Fibroblast of the conjunctiva (primary cell): ENCODE measurements at places on chromosomes 3 and 15.

DNA sequence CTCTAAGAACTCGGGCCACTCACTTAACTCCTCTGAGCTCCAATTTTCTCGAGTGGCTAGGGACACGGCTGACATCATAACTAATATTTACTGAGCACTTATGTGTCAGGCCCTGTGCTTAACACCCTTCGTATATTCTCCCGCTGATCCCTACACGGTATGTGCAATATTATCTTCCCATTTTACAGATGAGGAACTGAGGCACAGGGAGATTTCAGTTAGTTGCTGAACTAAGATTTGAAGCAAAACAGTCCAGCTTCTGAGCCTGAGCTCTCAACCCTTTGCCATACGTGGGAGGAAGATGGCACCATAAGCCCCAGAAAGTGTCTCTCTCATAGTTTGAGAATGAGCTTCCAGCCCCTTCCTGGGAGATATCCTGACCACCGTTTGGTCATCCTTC is 19.6 kb downstream of the FAH start:
- no peak for DNase-seq

DNA sequence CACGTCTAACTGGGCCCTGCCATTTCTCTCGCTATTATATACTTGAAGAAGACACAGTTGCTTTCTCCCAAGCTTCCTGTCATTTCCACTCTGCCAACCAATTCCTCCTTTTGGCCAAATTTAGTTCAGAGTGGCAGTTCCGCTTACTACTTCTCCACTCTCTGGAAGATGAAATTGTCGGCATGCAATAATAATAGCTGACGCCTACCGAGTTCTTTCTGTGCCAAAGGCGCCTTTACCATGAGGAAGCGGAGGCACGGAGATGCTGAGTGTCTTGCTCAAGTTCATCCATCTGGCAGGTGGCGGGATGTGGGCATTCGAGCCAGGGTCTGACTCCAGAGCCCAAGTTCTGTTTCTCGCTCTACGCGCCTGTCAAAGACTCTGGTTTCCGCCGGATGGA is 14.6 kb upstream of the NRROS start:
- DNase-seq = no peak

GRCh38 chr3:2898591-2899353 is 211.4 kb downstream of the IL5RA start:
- DNase-seq = no peak

DNA sequence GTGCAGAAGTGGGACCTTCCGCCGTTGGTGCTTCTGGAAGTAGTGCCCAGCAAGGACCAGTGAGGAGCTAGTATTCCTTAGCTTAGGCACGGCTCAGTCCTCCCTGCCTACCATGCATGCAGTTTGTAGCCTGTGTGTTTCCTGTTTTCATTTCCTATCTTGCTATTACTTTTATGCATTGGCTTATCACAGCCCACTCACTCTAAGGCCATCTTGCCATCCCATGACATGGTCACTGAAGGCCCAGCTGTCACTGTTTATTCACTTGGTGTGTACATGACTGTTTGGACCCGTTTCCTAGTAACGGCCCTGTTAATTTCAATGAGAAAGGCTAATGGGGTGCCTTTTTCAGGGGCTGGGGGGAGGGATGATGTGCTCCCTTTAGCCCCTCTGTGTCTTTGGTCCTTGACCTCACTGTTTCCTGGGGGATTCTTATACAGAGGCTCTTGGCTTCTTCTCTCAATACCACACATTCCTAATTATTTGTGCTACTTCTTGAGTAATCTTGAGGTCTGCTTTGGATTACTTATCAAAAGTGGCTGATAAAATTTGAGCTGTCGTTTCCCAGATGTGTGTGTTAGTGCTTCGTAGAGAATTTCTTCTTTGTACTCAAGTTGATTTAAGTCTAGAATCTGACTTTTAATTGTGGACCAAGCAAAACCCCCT is 24.5 kb upstream of the TRAK1 start:
- peak; percentile 54 for DNase-seq

- DNase-seq = no peak
Observed at GRCh38 chr15:58487041-58487723, 55.4 kb downstream of the LIPC start.

DNA sequence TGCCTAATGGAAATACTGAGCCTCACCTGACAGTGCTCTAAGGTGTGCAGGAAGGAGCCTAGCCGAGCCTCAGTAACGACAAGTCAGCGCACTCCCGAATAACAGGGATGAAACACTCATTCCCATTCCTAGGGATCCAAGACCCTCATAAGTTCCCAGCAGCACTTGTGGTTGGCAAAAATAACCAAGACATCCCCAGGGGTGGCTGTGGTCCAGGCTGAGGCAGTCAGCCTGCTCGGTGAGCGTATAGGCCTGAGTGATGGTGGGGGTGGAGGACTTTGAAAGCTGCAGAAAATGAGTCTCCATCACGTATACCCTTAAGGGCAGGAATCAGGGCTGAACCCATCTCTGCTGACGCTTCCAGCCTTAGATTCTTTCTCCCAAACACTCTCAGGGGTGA is 120.1 kb downstream of the SMAD6 start:
- DNase-seq = no peak

DNA sequence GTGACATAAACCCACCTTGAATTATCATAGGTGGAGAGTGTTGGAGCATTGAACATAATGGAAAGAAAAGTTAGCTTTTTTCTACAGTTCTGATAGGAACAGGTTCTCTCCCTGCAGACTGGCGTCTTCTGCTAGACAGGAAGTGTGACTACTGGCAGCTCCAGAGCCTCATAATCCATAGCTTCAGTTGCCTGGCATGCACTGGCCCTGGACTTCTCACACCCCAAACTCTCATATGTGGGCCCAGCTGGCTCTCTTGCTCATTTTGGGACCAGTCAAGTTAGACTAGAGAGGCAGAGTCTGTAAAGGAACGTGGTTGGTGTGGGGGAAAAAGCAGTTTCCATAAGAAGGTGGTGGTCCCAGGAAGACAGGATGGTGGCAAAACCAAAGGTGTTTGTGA is 180.1 kb downstream of the VGLL4 start:
- DNase-seq = no peak

DNA sequence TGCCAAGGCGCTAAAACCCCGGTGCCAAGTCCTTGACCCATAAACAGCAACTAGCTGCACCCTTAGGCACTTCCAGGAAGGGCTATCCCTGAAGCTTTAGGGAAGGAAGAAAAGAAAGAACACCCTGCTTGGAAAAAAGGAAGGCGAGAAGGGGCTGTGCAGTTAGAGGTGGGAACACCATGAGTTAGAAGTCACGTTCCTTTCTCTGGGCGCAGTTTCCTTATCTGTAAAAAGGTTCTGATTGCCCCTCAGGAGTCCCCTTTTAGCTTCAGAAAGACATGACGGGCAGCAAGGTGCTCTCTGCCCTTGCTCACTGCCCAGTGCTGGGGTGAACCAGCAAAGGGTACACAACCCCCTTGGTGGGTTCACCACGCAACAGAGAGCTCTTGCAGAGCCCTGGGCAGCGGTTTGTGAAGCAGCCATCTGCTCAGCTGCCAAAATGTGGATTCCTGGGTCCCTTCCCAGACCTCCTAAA is 798 bp downstream of the GCHFR start:
- DNase-seq = no peak

DNA sequence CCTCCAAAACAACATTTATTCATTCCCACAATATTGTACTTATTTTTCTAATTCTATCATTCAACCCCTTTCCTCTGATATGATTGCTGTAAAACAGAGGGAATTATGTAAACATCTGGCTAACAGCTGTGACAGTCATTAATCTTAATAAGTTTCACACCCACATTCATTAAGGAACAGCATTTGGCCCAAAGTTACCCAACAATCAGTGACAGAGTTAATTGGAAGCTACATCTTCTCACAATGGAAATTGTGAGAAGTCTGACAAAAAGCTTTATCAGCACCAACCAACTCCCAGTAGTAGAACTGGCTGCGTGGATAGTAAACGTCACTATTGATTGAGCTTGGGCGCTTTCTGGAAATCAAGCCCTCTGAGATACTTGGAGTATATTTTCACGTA is 165.8 kb upstream of the SLC24A5 start:
- no peak for DNase-seq

- DNase-seq = no peak
Observed at GRCh38 chr3:186360779-186361178, 1.3 kb downstream of the DGKG start.

DNA sequence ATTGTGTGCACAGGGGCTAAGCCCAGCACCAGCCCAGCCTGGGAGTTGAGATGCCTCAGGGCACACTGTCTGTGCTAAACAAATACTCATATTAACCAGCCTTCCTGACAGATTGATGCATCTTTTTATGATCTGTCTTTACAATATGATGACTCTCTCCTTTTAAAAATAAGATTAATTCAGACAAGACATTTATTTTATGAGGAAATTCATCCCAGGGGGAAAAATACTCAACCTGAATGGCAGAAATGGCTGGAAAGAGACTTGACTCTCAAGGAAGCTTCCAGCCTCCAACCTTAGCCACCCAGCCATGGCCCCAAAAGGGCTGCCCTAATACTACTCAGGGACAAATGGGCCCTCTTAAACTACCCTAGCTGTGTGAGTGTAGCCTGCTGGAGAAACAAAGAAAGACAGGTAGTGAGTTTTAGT is 46.9 kb downstream of the NOX5 start:
- DNase-seq = no peak

DNA sequence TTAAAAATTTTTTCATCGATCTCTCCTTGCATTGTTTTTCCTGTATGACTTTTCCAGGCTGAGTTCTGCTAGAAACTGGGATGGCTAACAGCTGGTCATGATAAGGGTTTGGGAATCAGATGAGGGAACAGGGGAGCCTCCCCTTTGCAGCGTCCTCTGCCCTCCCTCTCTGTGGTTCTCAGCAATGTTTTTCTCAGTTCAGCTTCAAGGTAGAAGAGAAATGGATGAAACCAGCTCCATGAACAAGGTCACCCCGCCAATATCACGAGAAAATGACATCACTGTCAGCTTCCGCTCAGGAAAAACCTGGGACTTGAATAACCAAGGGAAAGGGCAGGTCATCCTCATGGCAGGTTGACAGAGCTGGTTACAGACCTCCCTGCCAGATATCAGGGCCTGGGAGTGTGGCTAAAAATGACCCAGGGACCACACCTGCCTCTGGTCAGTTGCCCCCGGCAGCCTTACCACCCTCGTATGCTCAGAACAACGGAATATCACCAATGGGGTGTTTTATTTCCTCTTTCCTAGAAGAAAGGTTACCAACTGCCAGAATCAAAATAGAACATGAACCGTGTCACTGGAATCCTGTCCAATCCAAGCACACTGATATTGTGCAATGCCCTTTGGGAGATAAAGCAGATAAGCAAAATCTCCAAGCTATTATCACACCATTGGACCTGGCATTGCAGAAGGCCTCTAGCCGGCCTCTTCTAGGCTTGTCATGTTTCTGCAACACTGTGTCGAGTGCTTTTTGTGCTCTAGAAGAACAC is 26.1 kb downstream of the LSM3 start:
- DNase-seq = no peak

DNA sequence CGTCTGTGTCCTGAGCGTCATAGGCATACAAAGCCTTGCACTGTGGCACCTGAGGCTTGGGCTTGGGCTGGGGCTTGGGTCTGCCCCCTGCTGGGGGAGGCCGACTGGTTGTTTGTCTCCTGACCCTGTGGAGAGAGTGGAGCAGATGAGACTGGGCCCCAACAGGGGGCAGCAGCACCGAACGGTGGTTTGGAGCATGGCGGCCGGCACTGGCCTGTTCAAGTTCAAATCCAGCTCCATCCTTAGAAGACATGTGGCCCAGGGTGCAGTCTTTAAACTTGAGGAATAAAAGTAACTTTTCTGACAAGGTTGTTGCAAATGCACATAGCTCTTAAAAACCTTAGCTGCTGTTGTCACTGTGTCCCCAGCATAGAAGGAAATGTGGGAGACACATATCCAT is 33.3 kb downstream of the CCNB2 start:
- peak; percentile 16 for DNase-seq

- no peak for DNase-seq
Observed at GRCh38 chr15:40550341-40551037, 14.4 kb downstream of the CCDC32 start.

DNA sequence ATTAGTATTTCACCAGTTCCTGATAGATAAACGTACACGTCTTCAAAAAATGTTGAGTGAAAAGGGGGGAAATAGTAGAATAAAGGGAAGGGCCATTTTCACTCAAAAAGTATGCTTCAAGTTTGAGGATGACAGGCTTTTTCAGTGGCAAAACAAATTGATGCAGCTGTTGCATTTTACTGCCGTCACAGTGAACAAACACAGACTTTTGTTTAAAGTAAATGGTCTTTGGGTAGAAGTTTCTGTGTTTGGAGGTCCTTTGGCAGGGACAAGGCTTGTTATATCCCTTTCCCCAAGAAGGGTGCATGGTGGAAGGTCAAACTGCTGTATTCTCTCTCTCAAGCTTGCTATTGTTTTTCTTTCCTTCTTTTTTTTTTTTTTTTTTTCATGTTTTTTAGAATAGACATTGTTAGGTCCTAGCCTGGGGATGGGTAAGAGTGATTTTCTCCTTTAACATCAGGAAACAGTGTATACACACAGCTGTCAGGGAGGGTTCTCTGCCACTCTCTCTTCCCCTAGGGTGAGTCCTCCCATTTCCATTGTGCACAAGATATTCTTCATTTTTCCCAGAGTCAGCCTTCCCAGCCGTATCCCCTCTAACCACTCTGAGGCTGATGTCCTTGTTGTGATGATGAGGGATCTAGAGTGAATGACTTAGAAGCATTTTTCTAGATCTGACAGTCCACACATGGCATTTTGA is 6.6 kb upstream of the SUCNR1 start:
- DNase-seq = no peak

DNA sequence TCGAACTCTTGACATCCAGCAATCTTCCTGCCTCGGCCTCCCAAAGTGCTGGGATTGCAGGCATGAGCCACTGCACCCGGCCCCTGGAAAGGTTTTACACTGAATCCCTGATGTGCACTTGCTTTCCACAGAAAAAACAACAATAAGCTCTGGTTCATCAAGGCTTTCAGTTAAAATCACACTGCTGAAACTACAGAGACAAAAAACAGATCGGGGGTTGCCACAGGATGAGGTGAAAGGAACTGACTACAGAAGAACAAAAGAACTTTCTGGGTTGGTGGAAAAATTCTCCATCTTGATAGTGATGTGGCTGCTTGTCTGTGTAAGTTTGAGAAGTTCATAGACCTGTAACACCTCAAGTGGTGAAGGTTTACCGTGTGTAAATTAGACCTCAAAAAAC is 2.9 kb downstream of the RAB43 start:
- DNase-seq = no peak

DNA sequence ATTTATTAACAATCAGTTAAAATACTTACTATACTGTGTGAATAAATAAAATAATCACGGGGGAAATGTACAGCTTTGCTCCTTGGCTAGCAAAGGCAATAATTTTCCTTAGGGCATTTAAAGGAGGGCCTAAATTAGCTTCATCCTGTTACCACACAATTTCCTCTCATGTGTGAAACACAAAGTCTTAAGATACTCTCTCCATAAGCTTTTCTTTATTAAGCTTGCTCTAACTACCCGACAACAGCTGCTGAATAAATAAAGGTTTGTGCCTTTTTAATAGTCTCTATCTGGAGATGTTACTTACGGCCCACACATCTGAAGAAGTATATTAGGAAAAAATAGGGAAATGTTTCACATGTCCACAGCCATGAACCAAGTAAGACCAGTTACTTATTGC is 29.7 kb downstream of the ZNF106 start:
- no peak for DNase-seq

GRCh38 chr3:10928407-10928960 is 64.1 kb upstream of the SLC6A1 start:
- no peak for DNase-seq

GRCh38 chr15:63165166-63165859 is 8.0 kb upstream of the RPS27L start:
- no peak for DNase-seq
